Activated naive CD8-positive, alpha-beta T cell treated with anti-CD3 and anti-CD28 coated beads, Interleukin-2, amount 50 U/mL, for 24 hours (primary cell): ENCODE measurements at places on chromosomes 6 and 20.
A peak's percentile ranks its signal among the peaks of the same experiment; 100 is the strongest.

DNA sequence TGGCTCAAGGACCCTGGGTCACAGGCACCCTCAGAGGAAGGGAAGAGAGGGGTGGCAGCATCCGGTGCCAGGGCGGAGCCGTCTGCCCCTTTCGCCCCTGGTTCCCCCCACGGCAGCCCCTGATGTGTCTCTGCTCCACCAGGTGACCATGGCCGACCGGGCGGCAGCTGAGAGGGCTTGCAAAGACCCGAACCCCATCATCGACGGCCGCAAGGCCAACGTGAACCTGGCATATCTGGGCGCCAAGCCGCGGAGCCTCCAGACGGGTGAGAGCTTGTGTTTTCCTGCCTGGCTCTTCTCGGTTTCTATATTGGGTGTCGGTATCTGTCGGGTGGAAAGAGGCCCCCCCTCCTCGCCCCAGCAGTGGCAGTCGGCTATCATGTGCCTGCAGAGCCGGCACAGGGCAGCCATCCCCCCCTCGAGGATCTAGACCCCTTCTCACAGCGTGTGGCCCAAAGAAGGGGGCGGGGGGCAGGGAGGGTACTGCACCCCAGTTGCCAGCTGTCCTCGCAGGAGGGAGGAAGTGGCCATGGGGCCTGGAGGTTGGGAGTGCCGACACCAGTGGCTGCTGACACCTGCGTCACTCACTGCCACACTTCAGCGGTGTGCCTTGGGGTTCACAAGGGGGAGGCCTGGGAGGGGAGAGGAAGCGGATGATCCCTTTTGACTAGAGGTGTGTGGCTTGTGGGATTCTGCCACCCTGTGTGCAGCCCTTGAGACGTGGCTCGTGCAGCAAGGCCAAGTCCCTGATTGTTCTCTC, 1.5 kb downstream of the RBM38 start:
- H3K27me3 ChIP-seq, result no peaks in the 10 kb centered on the region
- peaks cover 54% of the 10 kb centered on the region for H3K36me3 ChIP-seq
- peak; percentile 74 for DNase-seq
- H3K4me1 ChIP-seq, result peaks cover 69% of the 10 kb centered on the region

DNA sequence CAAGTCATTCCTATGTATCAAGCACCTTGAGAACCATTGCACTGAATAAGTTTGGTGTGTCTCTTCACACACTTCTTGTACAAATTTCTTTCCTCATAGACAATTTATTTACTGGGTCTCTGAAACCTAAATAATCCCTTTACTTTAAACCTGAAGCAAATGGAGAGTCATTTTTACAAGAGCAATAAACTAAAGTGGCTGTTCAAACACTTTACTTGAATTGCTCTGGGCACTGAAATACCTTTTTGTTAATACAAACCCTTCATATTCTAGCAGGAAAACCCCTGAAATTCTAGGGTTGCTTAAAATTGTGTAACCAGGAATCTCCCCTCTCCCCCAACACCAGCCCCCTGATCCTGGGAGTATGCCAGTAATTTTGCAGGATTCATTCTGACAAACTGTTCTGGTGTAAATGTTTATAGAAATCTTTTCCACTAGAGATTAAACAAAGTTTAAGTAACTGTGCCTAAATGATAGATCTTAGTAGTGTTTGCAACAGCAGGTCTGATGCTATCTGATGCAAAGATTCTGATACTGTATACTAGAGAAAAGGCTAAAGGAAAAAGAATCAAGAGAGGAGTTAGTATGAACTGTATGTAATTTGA, 13.4 kb downstream of the RSPO3 start:
- H3K27me3 ChIP-seq, result peaks cover 19% of the 10 kb centered on the region
- H3K36me3 ChIP-seq, result no peaks in the 10 kb centered on the region
- H3K4me3 ChIP-seq, result no peak overlapping the region
- DNase-seq, result no peak
- no peak overlapping the region for H3K27ac ChIP-seq

DNA sequence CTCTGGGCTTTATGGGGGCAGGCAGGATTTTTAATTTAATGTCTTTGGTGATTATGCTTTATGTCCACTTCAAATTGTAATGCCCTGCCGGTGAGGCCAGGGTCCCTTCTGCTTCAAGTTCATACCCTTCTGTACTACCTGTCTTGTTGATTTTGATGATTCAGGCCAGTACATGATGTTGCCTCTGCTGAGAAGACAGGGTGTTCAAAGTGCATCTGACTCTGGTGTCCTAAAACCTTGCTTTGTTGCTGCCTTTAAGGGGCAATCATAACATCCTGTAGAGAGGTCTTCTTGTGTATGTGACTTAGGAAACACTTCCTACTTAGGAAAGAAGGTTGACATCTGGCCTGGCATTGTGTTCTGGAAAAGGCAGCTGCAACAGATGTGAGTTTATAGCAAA, 113.2 kb downstream of the TMEM170B start:
- H3K27me3 ChIP-seq, result peaks cover 9% of the 10 kb centered on the region
- H3K36me3 ChIP-seq, result no peaks in the 10 kb centered on the region
- no peak for DNase-seq
- H3K4me3 ChIP-seq, result no peak overlapping the region

GRCh38 chr6:157380779-157381561, at the start of gene ZDHHC14:
Gene ZDHHC14 (plus strand): TSS chr6:157381190.
- H3K4me3 ChIP-seq, result peak within 1 kb of the TSS; percentile 82
- H3K27ac ChIP-seq, result peak within 1 kb of the TSS; percentile 69
- peak; percentile 89 for DNase-seq
- peaks cover 49% of the 10 kb centered on the region for H3K4me1 ChIP-seq
- H3K27me3 ChIP-seq, result peaks cover 12% of the 10 kb centered on the region

GRCh38 chr20:32418376-32418775, 60.2 kb downstream of the ASXL1 start:
- peaks cover 48% of the 10 kb centered on the region for H3K4me1 ChIP-seq
- DNase-seq, result no peak

- DNase-seq, result no peak
- H3K4me3 ChIP-seq, result no peak overlapping the region
- H3K4me1 ChIP-seq, result no peaks in the 10 kb centered on the region
- no peak overlapping the region for H3K27ac ChIP-seq
Measured at GRCh38 chr6:49898904-49899566, 32.7 kb upstream of the CRISP1 start.

DNA sequence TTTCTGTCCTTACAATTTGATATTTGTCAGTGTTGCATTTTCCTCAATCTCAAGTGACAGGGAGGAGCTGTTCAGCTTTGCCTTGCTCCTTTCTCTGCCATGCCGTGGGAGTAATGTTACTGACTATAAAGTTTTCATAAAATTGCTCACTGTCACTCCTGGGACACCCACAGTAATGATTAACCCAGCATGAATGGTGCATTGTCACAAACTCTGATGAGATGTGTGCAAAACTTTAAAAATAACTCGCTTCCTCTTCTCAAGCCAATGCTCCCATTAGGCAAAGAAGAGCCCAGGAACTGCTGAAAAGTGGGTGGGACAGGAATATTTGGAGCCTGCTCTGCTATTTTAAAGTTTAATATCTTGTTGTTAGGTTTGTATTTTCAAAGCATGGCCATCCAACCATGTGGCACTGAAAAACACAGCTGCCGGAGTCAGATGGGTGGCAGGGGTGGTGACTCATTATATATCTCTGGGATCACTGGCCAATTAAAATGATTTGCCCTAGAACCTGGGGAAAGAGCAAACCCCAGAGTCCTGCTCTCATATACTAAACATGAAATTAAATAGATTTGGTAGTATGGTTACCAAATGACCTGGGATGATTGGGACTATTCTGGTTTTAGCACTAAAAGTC, 260.1 kb downstream of the BTBD3 start:
- no peak for DNase-seq
- H3K4me3 ChIP-seq, result no peak overlapping the region

DNA sequence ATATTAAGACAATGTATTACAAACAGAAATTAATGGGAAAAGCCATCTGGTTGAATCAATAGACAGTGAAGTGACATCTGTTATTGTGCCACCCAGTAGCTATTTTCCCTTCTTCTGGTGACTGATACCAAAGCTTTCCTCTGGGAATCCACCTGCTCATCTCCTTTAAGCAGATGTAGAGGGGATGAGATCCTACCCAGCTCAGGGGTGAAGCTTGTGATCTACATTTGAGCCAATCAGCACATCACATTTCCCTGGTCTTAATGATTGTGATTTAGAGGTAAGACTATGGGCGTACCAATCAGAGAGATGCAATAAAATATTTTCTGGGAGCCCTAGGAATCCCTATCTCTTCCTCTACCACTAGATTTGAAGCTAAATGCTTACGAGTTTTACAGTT, 782.9 kb downstream of the PTPRT start:
- no peak overlapping the region for H3K27ac ChIP-seq
- no peaks in the 10 kb centered on the region for H3K36me3 ChIP-seq
- no peak overlapping the region for H3K4me3 ChIP-seq
- no peak for DNase-seq
- no peaks in the 10 kb centered on the region for H3K27me3 ChIP-seq

DNA sequence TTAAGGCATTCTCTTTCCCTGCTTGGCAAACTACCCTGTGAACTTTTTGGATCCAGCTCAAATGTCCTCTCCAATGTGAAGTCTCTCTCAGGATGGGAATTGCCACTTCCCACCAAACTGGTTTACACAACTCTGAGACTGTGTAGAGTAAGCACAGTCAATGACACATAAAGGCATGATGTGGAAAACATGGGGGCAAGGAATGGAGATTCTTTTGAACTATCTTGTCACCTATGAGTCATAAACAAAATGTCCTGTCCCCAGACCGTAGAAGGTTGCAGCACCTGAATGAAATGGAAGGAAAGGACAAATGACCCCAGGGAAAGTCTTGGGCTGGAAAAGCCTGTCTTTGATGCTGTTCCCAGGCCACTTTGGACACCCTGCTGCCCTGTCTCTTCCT, 11.0 kb upstream of the KIF13A start:
- no peaks in the 10 kb centered on the region for H3K36me3 ChIP-seq
- H3K4me1 ChIP-seq, result no peaks in the 10 kb centered on the region
- no peak overlapping the region for H3K4me3 ChIP-seq
- no peak for DNase-seq

DNA sequence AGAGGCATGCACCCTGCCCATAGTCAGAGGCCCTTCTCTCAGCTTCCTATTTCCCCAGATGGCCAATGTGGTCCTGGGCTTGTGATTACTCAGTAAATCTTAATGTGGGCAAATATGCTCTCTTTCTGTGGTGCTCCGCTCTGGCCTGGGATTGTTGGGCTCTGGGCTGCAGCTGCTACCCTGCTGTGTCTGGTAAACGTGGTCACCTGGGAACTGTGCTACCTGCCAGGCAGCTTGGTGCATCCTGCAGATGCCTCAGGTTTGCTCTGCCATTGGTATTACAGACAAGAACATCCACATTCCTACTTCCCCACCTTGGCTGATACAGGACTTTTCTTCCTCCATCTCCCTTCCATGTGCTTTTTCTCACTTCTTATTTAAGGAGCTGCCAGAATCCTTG, 611.5 kb upstream of the IMPG1 start:
- no peaks in the 10 kb centered on the region for H3K27me3 ChIP-seq
- H3K4me3 ChIP-seq, result no peak overlapping the region
- H3K36me3 ChIP-seq, result no peaks in the 10 kb centered on the region
- DNase-seq, result no peak
- H3K4me1 ChIP-seq, result no peaks in the 10 kb centered on the region
- H3K27ac ChIP-seq, result no peak overlapping the region

GRCh38 chr20:7695635-7696034, 244.6 kb downstream of the HAO1 start:
- DNase-seq, result no peak
- H3K4me3 ChIP-seq, result no peak overlapping the region
- no peaks in the 10 kb centered on the region for H3K27me3 ChIP-seq
- H3K36me3 ChIP-seq, result no peaks in the 10 kb centered on the region

DNA sequence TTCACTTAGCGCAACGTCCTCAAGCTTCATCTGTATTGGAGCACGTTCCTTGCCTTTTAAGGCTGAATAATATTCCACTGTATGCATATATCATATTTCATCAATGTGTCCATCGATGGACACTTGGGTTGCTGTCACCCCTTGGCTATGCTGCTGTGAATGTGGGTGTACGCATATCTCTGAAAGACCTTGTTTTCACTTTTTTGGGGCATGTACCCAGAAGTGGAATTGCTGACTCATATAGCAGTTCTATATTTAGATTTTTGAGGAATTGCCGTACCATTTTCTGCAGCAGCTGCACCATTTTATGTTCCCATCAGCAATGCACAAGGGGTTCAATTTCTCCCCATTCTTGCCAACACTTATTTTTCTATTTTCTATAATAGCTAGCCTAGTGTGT, 22.8 kb upstream of the SLC23A2 start:
- H3K27ac ChIP-seq, result no peak overlapping the region
- DNase-seq, result no peak
- H3K36me3 ChIP-seq, result no peaks in the 10 kb centered on the region
- no peaks in the 10 kb centered on the region for H3K27me3 ChIP-seq
- no peak overlapping the region for H3K4me3 ChIP-seq

DNA sequence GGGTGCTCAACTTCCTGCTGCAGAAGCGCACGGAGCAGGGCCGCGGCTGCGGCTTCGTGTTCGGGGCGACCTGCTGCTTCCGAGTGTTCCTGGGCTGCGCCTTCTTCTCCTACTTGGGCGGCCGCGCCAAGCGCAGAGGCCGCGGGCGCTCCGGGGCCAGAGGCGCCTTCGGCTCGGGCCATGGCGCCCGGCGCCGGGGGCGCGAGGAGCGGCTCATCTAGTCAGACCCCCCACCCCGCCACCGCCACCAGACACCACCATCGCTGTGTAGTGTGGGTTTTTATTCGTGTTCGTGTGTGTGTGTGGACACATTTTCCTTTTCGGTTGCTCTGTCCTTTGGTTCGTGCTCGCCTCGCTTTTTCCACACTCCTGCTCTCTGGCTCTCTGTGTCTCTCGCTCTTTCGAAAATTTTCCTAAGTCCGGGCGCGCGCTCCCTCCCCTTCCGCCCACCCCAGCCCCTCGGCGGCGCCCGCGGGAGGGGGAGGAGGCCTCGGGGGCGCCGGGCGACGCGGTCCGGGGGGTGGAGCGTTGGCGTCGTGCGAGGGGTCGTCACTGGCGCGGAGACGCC, 38.1 kb downstream of the GNAS start:
- H3K36me3 ChIP-seq, result peaks cover 19% of the 10 kb centered on the region
- H3K4me3 ChIP-seq, result peak overlapping the region; percentile 87
- H3K27me3 ChIP-seq, result peaks cover 4% of the 10 kb centered on the region
- peak; percentile 77 for DNase-seq
- peaks cover 53% of the 10 kb centered on the region for H3K4me1 ChIP-seq

- no peak within 1 kb of the TSS for H3K27ac ChIP-seq
- peaks cover 48% of the 10 kb centered on the region for H3K27me3 ChIP-seq
- H3K4me1 ChIP-seq, result peaks cover 29% of the 10 kb centered on the region
- H3K36me3 ChIP-seq, result peaks cover 11% of the 10 kb centered on the region
- peak; percentile 57 for DNase-seq
Measured at GRCh38 chr20:58228484-58229197, at the start of gene ANKRD60. Gene ANKRD60 (minus strand): TSS chr20:58228653. CDS start chr20:58228653, 0 bp downstream.

- H3K27me3 ChIP-seq, result peaks cover 2% of the 10 kb centered on the region
- no peak overlapping the region for H3K4me3 ChIP-seq
- H3K27ac ChIP-seq, result no peak overlapping the region
- H3K36me3 ChIP-seq, result no peaks in the 10 kb centered on the region
Measured at GRCh38 chr6:152846825-152847224, 96.2 kb downstream of the VIP start.
